ENCODE measurements at places on chromosomes 12 and 14.
A peak's percentile ranks its signal among the peaks of the same experiment; 100 is the strongest.

DNA sequence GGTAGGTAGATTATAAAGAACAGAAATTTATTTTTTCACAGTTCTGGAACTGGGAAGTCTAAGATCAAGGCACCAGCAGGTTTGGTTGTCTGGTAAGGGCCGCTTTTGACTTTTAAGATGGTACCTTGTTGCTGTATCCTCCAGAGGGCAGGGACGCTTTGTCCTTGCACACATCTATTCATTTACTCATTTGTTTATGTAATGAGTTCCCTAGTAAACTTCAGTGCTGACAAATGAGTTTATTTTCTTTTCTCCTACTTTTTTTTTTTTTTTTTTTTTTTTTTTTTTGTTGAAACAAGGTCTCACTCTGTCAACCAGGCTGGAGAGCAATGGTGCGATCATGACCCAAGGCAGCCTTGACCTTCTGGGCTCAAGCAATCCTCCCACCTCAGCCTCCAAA is 195.7 kb downstream of the FBXL14 start:
- no peak for DNase-seq

DNA sequence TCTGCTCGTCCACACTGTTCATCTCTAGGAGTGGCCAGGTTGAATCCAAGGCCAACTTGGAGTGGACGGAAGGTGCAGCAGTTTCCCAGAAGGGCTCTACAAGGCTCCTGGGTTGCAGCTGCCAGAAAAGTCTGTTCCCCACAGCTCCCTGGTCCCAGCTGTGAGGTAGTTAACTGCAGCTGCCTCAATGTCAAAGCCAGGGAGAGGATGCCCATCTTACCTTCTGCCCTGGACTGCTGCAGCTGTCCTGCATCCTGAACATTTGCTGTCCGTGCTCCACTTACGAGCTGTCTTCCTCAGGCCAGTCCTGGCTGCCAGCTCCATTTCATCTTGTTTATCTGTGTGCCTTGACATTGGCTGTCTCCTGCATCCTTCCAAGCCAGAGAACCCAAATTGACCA is 227.3 kb downstream of the SLC41A2 start:
- no peak for DNase-seq

- DNase-seq: peak; percentile 31
These were observed 2.6 kb downstream of the ITPK1 start for GRCh38 chr14:93112891-93113677.

GRCh38 chr12:16019136-16019535 is 108.0 kb downstream of the DERA start:
- no peak for DNase-seq

DNA sequence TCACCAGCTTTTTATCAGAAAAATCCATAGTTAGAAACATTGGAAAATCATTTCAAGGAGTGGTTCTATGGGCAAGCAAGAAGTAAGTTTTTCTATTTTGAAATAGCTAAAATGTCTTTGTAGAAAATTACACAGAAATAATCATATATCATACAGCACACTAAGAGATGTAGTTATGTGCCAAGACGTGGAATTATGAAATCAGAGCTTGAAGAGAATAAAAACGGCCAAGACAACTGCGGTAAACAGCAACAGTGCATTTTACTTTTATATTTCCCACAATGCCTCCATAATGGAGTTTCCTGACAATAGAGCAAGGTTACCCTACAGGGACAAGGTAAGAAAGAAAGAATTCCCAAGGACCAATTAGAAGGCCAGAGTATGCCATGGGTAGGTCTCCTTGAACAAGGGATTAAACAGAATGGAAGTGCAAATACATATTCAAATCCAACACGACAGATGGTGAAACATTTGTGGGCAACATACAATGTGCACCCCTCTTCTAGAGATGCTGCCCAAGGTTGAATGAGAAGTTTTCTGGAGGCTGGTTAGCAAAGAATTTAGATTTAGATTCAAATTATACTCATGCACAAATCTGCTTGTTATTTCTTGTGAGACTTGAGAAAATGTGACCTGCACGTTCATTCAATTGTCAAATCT is 76.1 kb upstream of the BTG1 start:
- no peak for DNase-seq

DNA sequence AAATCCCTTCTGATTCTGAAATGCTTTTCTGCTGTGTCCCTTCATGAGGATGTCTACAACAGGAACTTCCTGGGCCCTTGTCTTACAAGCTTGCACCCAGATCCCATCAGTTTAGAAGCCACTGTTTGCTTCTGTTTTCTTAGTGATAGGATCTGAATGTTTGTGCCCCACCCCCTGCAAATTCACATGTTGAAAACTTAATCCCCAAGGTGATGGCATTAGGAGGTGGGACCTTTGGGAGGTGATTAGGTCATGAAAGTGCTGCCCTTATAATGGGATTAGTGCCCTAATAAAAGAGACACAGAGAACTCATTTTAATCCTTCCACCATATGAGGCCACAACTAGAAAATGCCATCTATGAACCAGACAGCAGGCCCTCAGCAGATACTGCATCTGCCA is 36.0 kb upstream of the GNPNAT1 start:
- DNase-seq: no peak

- no peak for DNase-seq
These were observed 63.4 kb upstream of the CCND2 start for GRCh38 chr12:4210183-4210582.

DNA sequence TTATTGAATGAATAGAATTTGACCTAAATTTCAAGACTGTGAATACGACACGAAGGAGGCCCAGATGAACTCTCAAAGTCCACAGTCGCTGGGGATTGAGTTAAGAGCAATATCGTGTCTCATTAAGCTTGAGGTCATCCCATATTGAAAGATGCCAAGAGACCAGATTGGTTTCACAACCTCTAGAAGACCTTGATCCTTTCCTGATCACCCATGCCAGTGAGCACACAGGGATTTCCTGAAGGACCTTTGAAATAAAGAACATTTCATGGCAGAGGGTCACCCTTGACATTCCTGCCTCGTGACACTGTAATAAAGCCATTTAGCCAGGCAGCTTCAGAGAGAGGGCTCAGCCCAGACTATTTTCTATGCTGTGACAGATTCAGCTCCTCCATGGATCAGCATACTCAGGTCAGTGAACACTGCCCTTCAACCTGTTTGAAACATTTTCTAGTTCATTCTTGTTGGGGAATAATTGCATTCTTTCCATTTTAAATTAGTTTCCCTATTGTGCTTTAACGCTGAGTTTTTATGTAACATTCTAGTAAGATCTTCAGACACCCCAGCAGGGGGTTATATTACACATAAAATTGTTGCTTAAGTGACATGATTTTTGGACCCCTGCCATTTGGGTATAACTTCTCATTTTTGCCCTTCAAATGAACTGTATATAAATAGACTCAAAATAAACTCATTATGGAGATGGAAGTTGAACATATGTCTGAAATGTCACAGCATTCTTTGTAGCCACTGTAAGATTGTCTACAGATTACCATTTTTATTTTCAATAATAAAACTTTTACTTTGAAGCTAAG is 213.2 kb downstream of the C12orf50 start:
- DNase-seq: no peak

- no peak for DNase-seq
These were observed 336.4 kb upstream of the NAV3 start for GRCh38 chr12:77494296-77494695.

DNA sequence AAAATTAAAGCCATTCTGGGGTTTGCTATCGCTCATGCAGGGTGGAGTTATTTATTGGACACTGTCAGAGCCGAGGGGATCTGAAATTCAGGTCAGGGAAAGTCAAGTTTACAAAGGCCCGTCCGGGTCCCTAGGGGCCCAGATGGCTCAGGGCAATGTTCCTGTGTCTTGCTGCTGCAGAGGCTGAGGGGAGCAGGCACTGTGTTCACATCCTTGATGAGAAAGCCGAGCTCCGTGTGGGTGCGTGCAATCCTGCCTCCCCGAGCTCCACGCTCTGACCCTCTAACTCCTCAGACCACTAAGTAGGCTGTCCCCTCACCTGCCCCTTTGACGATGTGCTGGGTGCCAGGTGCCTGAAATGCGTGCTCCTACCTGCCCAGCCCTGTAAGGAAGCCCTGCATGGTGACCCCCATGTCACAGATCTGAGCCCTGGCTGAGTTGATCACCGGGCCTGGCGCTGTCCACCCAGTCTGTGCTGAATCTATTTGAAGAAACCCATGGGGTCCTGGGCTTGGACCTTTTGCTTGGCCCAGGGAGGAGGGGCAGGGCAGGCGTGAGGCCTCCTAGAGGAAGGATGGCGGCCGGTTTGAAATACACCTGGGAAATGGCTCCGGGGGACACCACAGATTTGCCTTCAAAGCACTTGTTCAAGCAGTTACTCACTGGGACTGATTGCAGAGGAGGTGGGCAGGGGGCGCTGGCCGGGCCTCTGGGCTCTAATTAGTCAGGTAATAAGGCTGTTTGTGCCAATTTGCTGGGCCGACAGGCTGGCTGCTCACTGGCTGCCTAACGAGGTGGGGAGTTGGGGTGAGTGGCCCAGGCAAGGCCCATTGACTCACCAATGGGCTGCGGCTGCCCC is 204.3 kb downstream of the KIF26A start:
- DNase-seq: no peak

DNA sequence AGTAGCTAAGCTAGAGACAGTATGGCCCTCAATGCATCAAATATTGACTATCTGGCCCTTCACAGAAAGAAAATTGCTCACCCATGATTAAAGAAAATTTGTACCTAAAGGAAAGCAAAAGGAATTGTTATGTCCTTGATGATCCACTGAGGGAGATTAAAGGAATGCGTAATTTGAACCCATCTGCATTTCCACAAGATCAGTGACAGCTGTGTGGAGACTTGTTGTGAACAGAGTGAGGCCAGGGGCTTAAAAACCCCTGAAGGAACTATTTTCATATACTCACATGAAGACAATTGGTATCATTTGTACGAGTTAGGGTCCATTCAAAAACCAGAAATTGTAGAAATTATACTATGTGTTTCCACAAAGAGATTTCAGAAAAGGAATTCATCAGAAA is 1908.1 kb upstream of the SEL1L start:
- DNase-seq: no peak

- no peak for DNase-seq
These were observed 89.2 kb downstream of the KCNK10 start for GRCh38 chr14:88233915-88234314.

- DNase-seq: no peak
These were observed 21.3 kb upstream of the FAM234B start for GRCh38 chr12:13022851-13023271.

DNA sequence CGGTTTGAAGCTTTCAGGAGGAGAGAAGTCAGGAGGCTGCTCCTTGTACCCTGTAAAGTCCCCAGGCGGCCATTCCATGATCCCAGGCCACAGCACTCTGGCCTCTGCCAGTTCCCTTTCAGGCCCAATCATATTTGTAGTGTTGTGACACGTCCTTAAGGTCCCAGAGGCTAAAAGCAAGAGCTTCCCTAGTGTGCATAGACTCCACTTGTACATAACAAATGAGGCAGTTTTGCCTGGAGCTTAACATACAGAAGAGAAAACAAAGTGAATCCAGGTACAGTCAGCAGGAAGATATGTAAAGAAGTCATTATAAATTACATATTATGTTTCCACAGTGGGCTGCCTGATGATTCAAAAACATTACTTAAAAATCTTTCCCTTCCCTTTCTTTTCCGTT is 81.1 kb upstream of the RPH3A start:
- DNase-seq: no peak

- DNase-seq: no peak
These were observed 15.9 kb downstream of the PACS2 start for GRCh38 chr14:105330491-105330895.

- no peak for DNase-seq
These were observed 18.0 kb upstream of the NT5DC3 start for GRCh38 chr12:103858953-103859601.

DNA sequence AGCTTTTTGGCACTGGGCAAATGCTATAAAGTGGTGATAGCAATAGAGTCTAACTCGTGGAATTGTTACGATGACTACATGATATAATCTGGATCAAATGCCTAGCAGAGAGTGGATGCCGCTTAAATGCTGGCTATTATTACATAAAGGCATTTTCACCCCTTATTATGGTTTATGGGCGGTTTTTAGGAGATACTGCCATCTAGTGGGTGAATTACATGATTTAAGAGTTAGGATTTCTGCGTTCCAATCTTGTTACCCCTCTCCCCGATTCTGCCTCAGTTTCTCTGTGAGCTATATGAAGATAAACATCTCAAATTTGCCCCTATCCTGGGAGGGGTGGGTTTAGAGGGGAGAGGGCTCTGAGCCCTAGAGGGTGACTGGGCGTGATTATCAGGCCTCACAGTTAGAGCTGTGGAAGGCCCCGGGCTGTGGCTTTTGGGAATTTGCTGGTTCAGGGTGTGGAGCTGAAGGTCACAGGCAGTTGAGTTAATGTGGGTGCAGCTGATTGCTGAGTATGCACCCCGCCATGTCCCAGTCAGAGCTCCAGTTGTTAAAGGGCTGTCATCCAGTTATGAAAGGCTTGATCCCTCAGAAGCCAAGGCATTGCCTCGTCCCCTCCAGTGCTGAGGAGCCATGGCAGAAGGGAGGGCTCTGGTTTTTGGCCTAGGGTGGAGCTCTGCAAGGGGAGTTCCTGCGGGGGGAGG is 14.4 kb downstream of the CLSTN3 start:
- peak; percentile 43 for DNase-seq

GRCh38 chr12:123896767-123897166 is 75.9 kb downstream of the CCDC92 start:
- DNase-seq: no peak

- no peak for DNase-seq
These were observed 1.4 kb upstream of the FOXN4 start for GRCh38 chr12:109310247-109311125.

DNA sequence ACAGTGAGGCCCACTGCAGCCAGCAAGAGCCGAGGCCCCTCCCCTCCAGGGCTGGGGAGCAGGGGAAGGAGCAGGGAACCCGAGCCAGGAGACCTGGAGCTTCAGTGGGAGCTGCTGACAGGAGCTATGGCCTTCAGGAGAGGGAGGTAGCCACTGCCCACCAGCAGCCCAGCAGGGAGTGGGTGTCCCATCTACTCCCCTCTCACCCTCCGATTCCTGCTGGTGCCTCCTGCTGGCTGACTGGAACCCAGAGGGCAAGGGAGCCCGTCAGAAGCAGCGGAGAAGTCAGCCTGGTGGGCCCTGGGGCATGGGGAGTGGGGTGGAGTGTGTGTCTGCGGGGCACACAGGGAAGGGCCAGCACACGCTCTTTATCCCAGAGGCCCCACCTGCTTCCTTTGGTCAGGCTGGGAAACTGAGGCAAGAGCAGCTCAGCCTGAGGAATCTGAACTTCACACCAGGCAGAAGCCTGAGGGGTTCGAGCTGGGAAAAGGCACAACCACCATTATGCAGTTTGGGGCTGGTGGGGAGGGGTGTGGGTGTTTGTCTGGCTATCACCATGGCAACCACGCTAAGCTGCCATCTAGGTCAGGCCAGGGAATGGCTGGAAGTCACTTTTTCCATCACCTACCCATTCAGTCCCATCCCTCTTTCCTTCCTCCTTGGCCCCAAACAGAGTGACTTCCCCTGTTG is 36.8 kb upstream of the PLEKHG6 start:
- DNase-seq: no peak

GRCh38 chr12:5952031-5952430 is 7.0 kb upstream of the ANO2 start:
- DNase-seq: no peak

Data from bone marrow (tissue), 2 donors.